ENCODE measurements at places on chromosomes 3 and 15.

- no peak for DNase-seq
Observed at GRCh38 chr15:40343512-40343911, 2.8 kb upstream of the CCDC9B start.

- DNase-seq = no peak
Observed at GRCh38 chr3:16191591-16191990, 17.1 kb downstream of the GALNT15 start.

- DNase-seq = no peak
Observed at GRCh38 chr3:69867941-69868505, 128.8 kb downstream of the MITF start.

DNA sequence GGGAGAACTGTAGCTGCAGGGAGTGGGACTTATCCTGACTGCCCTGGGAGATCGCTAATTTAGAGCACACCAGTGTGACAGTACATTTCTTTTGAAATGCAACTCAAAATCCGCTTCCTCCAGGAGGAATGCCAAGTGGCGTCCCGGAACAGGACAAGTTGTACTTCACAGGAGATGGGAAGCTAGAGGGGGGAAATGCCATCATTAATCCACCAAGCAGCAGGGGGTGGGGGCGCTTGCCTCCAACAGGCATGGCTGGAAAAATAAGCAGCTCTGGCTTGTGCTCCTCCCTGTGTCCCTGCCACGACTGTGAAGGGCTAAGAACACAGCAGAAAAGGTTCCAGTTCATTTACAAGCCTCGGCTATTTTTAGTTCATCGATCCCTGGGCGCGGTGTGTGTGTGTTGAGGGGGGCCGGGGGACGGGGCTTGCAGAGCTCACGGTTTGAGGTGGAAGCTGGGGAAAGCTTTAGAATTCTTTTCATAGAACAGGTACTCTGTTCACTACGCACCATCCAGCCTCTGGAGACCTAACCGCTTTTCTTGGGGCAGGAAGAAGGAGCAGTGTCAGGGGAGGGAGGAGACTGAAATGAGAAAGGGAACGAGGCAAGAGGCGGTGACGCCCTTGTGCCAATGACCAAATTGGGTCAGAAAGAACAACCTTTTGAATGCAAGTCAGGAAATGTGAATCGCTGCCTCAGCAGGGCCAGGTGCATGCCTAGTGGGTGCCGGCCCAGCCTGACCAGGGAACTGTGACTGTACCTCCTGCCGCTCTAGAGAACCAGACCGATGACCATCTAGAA, 51.8 kb upstream of the DGKG start:
- peak; percentile 84 for DNase-seq

GRCh38 chr3:39130693-39131265, 22.6 kb downstream of the CSRNP1 start:
- DNase-seq = no peak

GRCh38 chr3:39385456-39386090, 2.4 kb downstream of the SLC25A38 start:
- DNase-seq = no peak

GRCh38 chr3:70726961-70727360, 414.5 kb upstream of the MDFIC2 start:
- DNase-seq = no peak

DNA sequence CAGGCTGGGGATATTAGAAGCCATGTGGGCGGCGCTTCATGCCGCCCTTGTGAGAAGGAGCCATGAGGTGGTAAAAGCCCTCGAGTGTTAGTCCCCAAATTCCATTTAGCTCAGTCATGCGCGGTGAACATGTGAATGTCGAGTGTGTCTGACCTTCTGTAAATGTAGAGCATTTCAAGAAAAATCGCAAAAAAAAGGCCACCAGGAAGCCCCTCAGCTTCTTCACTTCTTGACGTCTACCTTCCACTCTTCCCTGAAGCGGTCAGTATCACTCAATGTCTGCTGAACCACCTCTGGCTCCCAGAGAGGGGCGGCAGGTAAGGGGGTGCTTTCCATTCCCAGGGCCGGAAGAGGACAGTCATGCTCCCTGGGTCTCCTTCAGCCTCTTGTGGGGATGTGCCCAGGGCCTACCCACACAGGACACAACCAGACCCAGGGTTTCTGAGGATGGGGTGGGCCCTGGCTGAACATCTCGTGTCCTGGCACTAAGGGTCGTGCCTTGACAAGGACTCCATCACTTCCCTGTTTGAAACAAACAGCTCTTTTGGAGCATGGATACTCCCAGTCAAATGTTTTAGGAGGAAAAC, 274.9 kb downstream of the FAM43A start:
- DNase-seq = no peak

DNA sequence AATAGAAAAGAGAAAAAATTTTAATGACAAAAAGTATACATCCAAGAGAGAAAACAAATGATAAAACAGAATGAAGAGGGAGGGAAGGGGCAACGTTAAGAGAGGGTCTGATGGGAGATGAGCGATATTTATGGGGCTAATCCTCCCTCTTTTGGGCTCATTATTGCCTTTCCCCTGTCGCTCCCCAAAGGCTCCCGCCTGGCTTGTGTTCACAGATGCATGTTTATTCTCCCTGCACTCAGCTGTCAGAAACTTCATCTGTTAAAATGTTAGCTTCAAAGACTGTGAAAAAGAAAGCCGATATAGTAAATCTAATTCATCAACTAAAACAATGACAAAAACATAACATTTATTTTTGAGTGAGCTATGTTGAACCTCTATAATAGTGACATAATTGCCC, 74.3 kb downstream of the GABRB3 start:
- no peak for DNase-seq

DNA sequence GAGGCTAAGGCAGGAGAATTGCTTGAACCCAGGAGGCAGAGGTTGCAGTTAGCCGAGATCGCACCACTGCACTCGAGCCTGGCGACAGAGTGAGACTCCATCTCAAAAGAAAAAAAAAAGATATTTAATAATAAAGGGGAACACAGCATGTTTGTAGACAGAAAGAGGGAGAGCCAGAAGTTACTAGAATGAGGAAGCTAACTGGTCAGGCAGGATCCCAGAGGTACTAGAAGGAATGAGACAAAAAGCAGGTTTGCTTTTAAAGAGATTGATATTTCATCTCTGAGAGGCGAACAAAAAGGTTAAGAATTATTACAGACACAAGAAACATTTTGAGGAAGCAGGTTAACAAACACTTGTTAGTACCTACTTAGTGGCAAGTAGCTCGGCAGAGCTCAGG, 9.2 kb downstream of the CD200R1 start:
- DNase-seq = no peak

DNA sequence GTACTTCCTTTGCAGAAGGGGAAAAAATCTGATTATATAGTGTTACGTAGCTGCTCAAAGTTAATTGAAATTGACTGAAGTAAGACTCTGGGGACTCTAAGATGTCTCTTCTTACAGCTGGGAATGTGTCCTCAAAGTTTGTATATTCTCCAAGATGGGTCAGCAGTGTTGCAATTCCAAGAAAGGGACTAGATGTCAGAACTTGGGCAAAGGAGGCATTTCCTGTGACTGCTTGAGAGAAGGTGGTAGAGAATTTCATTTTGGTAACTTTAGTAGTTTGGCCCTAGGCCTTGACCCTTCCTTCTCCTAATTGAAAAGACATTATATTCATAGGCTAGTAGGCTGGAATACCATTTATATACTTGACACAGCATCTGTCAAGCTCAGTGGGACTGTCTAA, 33.9 kb downstream of the PTPRG start:
- no peak for DNase-seq

DNA sequence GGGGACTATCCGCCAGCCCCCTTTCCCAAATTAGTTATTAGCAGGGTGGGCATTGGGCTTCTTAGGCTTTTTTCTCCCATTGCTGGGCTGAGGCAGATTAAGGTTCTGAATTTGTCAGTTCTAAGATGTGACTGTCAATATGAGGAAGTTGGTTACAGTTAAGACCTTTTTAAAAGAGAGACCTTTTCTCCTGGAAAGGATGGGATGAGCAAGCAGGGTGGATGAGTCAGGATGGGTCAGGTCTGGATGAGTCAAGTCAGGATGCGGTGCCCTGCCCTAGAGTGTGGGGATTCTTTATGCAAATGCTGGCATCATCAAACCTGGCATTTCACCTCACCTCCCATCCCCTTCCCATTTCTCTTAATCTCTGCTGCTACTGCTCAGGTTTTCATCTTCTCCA, 1.9 kb downstream of the AEN start:
- DNase-seq = no peak

DNA sequence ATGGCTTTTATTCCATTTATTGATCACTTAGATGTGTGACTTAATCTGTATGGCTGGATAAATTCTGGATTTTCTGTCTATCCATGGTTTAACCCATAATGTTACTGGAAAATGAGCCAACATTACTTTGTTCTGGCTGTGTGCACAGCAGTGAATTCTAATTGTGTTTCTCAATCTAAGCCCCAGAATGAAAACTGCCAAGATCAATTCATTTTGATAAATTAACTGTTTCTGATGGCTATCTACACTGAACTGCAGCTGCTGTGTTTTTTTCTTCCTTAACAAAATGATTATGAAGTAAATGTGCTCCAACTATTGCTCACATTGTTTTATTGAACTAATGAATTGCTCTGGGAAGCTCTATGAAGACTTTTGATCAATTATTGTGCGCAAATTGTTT, 35.7 kb upstream of the CPB1 start:
- no peak for DNase-seq

GRCh38 chr15:94164202-94164807, 67.1 kb upstream of the MCTP2 start:
- DNase-seq = no peak

DNA sequence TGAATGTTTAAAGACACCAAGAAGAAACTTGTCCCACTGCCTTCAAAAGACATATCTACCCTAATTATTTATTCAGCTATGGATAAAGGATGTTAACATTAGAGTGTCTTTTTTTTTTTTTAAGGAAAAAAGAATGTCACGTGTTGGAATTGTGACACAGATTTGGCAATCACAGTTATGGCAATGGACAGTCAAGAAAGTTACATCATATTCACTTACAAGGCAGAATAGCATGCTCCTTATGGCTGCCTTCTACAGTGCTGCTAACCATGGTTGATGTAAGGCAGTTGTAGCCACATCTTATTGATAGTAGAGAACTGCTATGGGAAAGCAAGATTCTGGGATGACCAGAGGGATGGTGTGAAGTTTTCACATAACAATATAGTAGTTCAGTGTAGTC, 128.8 kb upstream of the ZBTB20 start:
- DNase-seq = no peak

DNA sequence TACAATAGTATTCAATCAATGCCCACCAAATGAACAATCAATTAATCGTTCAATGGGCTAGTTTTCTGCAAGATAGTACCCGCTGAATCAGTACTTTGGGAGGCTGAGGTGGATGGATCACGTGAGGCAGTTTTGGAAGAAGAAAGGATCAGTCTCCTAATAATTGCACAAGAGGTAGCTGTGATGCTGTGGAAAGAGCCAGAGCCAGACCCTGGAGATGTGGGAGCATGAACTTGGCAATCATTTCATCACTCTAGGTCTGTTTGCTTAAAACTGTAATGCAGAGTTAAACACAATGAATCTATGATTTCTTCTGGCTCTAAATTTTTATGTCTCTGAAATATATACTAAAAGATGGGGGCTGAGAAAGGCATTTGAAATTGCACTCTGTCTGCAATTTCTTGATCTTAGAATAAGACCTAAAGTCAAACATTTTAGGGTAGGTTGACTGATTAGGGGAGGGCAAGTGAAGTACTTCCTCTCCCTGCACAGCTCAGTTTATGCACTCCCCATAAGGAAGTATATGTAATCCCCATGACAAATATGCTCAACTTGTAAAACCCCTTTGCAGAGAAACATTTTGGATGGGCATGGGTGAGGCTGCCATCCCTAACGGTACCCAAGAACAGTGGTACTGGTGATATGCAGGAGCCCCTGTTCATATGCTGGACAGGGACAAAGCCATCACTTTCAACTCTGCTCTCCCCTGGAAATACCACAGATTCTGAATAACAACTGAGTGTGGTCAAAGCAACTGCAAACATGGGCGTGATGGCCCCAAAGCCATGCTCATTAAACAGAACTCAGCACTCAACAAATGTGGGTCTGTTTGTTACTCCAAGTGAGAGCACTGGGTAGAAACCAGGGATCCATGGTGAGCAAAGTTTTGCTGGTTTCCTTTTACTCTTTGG, 28.6 kb upstream of the SPATA12 start:
- DNase-seq = no peak

DNA sequence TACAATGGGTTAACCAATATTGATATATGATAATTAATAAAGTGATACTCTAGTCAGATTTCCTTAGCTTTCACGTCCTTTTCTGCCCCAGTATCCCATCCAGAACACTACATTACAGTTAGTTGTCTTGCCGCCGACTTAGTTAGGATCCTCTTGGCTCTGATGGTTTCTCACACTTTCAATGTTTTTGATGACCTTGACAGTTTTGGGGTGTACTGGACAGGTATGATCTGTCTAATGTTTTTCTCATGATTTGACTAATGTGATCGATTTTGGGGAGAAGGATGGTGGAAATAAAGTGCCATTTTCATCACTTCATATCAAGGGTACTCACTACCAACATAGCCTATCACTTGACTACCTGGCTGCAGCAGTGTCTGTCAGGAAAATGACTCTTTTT, 245.0 kb upstream of the TMC3 start:
- DNase-seq = no peak

DNA sequence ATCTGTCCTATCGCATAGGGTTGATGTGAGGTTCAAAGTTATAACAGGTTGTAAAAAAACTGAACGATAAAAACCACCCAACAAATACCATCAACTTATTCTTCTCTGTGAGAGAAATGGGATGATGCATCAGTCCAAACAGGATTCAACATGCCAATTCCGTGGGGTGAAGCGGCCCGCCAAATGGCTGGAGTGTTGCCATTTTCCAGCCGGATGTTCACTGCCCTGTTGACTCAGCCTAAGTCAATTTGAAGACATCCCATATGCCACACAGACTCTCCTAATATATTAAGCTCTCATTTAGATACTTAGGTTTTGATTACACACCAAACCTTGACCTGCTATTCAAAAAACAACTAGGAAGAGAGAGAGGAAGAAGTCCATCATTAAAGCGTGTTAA, 311.1 kb downstream of the VPS13C start:
- no peak for DNase-seq

GRCh38 chr15:36407647-36408046, 171.8 kb upstream of the CDIN1 start:
- no peak for DNase-seq

DNA sequence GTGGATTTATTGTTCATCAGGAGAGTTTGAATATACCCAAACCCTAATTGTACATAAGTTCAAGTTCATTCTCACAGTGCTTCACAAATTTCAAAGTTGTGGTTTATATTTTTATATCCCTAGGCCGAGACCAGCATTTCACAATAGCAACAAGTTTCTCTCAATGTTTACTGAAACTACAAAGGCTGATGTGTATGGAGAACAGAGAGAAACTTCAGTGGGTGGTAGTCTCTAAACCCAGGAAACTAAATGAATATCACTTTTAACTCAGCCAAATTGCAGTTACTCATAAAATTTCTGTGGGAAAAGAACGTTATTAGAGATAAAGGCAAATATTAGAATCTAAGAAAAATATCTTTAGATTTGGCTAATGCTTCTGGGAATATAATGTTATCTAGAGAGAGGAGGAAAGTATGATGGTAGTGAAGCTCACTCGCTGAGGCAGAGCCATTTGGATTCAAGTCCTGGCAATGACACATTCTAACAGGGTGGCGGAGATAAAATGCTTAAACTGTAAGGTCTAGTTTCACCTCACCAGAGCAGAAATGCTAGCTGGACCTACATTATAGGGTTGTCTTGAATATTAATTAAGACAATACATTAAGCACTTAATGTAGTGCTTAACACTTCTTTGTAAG, 514.8 kb downstream of the EPHA3 start:
- no peak for DNase-seq

Measured in NCI-H510A (cell line).